T-helper 1 cell (primary cell): ENCODE measurements at places on chromosomes 3 and 15.

GRCh38 chr3:53169832-53170324 lies 8.9 kb downstream of the PRKCD start:
- no peak for DNase-seq

- DNase-seq = no peak
Measured at GRCh38 chr3:159233734-159234133, 431.9 kb downstream of the MFSD1 start.

DNA sequence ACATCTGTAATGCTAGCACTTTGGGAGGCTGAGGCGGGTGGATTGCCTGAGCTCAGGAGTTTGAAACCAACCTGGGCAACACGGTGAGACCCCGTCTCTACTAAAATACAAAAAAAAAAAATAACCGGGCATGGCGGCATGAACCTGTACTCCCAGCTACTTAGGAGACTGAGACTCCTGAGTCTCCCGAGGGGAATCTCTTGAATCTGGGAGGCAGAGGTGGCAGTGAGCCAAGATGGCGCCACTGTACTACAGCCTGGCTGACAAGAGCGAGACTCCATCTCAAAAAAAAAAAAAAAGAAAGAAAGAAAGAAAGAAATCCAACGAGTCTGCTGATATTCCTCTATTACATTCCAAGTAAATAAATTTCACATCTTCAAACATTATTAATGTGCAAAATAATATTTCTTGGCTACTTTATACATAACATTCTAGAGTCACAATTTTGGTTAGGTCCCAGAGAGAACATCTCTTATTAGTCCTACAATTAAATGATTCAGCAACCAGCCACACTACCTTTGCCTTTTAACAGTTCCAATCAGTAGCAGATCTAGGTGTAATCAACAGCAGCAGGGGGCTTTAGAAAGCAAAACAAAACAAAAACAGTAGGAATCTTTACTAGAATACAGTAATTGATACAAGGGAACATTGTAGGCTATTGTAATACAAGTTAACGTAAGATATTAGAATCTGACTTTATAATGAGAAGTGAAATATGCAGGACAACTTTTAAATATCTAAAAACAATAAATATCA lies 195.8 kb downstream of the TBC1D5 start:
- DNase-seq = no peak

DNA sequence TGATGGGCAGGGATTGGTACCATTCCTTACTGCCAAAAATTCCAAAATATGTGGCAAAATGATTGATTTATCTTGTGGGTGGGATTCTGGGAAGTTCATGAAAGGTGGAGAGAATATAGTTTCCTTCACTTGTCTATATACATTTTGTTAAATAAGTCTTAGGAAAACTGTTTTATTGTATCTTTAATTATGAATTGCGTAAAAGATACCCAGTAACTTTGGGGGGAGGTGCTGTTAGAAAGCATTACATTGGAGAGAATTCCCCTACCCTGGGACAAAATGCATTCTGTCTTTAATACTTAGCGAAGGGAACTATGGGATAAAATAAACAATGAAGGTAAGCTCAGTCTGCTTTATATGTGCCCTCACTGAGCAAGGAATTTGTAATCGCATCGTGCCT lies 4.6 kb downstream of the SETD5 start:
- no peak for DNase-seq

DNA sequence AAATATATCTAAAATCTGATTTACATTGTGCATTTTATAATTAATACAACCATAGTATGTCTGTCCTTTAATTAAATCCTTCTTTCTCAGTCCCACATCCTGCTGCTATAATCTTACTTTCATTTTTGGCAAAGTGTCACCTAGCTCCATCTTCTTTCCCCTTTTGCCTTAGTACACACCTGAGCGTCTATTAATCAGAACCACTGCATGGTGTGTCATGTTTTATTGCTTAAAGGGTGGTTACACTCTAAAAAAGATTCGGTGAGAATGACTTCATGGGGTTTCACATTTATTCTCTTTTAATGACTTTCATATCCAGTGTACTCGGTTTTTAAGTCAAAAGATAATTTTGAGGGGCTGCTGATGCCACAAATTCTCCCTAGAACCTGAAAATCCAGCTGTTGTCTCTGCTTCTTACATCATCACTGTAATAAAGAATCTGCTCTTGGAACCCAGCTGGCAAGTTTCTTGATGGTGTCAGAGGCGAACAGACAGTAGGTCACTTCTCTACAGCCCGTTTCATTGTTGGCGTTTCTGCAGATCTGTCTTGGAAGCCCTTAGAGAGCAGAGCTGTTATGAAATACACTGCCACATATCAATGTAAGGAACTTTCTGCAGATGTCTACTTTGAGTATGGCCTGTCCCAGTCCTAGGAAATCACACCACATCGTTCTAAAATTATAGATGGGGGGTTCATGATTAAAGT lies 99.7 kb downstream of the TIGIT start:
- DNase-seq = no peak

- DNase-seq = peak; percentile 51
Measured at GRCh38 chr15:50315814-50316630, 39.0 kb downstream of the GABPB1 start.

- no peak for DNase-seq
Measured at GRCh38 chr3:113304102-113304501, 92.7 kb downstream of the BOC start.

- DNase-seq = no peak
Measured at GRCh38 chr3:29693863-29694262, 413.0 kb downstream of the RBMS3 start.

DNA sequence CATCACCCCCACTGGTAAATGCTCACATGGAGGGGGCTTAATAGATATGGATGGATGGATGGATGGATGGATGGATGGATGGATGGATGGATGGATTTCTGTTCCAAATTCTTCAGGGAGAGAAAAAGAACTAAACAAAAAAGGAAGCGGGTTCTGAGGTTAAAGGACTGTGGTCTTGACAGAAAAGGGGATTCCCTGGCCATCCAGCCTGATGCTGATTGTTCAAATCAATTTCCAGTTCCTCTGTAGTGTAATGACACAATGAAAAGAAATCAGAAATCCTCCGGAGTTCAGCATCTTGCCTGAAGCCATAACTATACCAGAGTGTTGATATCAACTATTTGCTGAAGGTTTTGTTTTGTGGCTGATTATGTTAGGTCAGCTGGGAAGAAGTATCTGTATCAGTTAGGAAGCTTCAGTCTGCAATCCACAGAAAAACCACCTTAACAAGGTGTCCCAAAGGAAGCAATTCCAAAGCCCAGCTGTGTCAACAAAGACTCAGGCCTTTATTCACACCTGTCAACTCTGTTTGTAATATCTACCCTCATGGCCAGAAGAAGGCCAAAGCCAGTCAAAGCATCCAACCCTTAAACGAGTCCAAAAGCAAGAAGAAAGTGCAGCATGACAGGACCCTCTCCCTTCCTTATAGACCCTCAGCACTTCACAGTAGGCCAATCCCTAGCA lies 24.5 kb upstream of the RASA2 start:
- no peak for DNase-seq

- DNase-seq = no peak
Measured at GRCh38 chr3:81908561-81908960, 147.1 kb upstream of the GBE1 start.

DNA sequence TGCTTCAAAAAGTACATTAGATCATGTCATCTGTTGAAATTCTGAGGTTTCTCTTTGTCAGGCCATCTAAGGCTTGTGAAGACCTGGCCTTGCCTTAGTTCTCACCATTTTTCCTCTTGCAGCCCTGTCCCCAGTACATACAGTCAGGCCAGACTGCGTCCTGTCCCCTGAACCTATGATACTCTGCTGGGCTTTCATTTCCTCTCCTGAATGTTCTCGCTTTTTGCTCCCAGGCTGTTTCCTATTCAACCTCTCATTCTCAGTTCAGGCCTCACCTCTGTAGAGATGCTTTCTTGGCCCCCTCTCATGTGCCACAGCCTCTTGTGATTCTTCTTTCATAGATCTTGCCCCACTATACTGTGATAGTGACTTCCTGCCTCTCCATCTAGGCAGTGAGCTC lies 648.8 kb upstream of the KCNMB2 start:
- DNase-seq = no peak

DNA sequence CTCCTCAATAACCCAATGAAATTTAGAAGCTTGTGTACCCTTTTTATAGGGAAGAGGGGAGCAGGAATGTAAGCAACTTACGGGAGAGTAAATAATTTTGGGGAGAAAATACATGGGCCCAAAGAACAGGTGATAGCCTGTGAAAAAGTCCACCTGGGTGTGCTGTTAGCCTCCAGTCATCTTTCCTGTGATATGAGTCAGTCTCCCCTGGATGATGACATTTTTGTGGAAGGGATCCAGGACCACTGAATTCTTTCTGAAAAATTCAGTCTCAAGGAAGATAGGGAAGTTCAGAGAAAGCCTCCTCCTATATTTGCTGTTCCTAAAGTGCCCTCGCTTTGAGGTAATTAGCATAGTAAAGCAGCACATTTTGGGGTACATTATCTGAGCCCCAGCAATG lies 149.8 kb downstream of the SQOR start:
- DNase-seq = no peak

- no peak for DNase-seq
Measured at GRCh38 chr3:17535274-17535673, 207.2 kb downstream of the TBC1D5 start.

DNA sequence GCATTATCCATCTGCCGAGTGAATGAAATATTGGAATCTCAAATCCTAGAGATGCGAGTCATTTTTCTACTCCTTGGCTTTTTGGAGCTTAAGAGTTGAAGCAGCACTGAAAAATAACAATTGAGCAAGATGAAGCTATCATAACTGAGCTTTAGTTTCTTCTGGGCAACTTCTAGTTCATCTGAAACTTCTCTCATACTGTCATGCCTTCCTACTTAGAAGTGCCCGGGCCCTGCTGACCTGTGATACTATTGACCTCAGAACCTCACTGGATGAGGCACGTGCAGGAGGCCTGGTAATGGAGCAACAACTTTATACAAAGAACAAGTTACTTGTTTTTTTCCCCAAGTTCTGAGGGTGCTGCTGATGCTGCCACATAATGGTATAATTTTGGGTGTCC lies 48.5 kb upstream of the P3H2 start:
- no peak for DNase-seq

GRCh38 chr3:5572168-5572567 lies 384.7 kb downstream of the EDEM1 start:
- DNase-seq = no peak

DNA sequence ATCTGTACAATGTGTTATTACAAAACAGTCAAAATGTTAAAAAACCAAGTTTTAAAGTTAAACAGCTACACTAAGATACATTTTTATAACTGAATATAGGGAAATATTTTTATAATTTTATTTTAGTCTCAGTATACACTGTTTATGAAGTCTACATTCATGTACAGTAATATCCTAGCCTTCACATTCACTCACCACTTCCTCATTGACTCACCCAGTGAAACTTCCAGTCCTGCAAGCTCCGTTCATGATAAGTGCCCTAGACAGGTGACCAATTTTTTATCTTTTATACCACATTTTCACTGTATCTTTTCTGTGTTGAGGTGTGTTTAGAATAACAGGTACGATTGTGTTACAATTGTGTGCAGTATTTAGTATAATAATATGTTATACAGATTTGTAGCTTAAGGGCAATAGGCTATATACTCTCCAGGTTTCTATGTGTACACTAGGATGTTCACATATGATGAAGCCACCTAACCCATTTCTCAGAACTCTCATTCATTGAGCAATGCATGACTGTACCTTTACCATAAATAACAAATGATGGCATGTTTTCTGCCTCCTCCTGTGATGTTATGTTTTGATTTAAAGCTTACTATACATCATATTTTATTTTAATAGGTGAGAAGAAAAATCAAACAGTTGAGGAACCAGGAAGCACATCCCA lies 388.4 kb upstream of the NDN start:
- no peak for DNase-seq

GRCh38 chr3:160804762-160805161 lies 48.7 kb downstream of the PPM1L start:
- DNase-seq = no peak

- DNase-seq = no peak
Measured at GRCh38 chr15:92076541-92076940, 223.0 kb downstream of the SLCO3A1 start.

- DNase-seq = no peak
Measured at GRCh38 chr3:160312014-160312624, 86.9 kb downstream of the C3orf80 start.

DNA sequence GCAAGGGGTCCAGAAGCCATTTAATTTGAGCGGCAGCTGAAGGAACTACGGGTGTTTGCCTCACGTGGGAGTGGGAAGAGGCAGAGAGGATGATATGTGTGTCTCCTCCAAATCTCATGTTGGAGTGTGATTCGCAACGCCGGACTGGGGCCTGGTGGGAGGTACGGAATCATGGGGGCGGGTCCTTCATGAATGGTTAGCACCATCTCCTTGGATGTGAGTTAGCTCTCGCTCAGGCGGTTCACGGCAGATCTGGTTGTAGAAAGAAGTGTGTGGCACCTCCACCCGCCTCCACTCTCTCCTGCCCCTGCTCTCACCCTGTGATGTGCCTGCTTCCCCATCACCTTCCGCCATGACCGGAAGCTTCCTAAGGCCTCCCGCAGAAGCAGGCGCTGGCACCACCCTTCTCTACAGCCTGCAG lies 25.4 kb downstream of the XXYLT1 start:
- DNase-seq = no peak

GRCh38 chr15:67074886-67075229 lies 9.5 kb downstream of the SMAD3 start:
- DNase-seq = no peak

GRCh38 chr15:77015646-77016320 lies 20.9 kb downstream of the PSTPIP1 start:
- DNase-seq = no peak

DNA sequence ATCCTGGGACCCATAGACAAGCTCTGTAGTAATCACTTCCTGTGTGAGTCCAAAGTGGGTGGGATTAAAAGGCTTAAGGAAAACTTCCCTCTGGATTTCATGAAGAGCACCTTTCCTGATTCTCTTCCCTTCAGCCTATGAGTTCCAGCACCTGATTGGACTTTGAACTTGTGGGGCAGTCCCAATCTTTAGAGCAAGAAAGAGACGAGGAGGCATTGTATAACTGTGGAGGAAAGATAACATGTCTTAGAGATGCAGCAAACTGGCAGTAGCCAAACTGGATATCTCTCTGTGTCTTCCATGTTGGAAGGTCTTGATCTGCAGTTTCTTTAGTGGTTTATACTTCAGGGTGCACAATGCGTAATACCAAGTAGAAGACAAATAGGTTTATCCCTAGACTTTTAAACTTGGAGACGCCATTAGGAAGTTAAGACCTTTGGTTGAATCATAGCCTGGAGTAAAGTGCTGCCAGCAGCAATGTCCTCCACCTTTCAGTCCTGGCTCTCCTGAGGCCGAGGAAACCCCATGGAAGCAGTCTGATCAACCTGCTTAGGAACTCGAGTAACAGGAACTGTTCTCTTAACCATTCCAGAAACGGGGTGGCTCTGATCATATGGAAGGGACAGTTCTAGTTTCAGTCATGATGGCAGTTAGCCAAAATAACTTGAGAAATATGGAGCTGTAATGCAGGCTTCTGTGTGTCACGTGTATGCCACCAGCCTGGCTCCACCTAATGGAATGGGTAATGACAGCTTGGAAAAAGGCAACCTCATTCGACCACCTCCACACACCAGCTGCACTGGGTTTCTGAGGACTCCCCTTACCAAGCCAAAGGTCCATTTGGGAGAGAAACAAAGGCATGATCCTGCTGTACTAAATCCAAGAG lies 4.7 kb downstream of the EIF1B start:
- no peak for DNase-seq

GRCh38 chr3:99895703-99896441 lies 78.2 kb downstream of the CMSS1 start:
- no peak for DNase-seq
